Stimulated activated CD4-positive, alpha-beta T cell treated with anti-CD3 and anti-CD28 coated beads, Interleukin-2, amount 100 ng/mL, for 4 hours (primary cell): ENCODE measurements at places on chromosomes 13 and 19.

- DNase-seq: no peak
These were observed 94.3 kb downstream of the NHLRC3 start for GRCh38 chr13:39132286-39133230.

- DNase-seq: no peak
These were observed 118.3 kb upstream of the RNF113B start for GRCh38 chr13:98295371-98295770.

- no peak for DNase-seq
These were observed 12.4 kb upstream of the SIAH3 start for GRCh38 chr13:45863709-45864590.

DNA sequence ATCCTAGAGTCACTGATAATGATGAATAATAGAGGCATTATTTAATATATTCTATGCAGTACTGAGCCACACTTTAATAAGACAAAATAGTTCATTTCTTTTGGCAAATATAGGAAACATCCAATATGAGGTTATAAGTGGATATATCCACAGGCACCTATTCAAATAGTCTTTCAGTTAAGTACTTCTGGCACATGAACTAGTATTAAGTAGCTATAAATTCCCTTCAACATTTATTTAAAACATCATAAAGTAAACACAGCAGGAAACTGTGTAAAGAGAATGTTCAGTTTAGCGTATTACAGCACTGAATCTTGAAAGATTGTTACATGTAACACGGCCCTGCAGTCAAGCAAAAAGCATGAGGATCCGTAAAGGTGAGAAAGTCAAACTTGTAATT lies 463.3 kb upstream of the KLF12 start:
- no peak for DNase-seq

- no peak for DNase-seq
These were observed 99.0 kb upstream of the MRI1 start for GRCh38 chr19:13665125-13665905.

GRCh38 chr13:46496086-46496485 lies 56.9 kb upstream of the LRCH1 start:
- no peak for DNase-seq

GRCh38 chr13:91986761-91987483 lies 588.5 kb downstream of the GPC5 start:
- no peak for DNase-seq

DNA sequence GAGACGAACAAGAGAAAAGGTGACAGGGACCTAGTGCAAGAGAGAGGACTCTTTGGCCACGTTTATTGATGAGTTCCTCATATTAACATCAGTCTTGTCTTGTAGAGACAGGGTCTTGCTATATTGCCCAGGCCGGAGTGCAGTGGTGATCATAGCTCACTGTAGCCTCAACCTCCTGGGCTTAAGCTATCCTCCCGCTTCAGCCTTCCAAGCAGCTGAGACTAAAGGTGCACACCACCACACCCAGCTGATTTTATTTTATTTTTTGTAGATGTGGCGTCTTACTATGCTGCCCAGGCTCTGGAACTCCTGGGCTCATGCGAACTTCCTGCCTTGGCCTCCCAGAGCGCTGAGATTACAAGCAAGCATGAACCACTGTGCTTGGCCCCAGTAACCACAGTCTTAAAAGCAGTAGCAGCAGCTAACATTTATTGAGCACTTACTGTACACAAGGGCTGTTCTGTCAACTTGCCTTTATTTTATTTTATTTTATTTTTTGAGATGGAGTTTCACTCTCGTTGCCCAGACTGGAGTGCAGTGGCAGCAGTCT lies 1.1 kb upstream of the SH2D3A start:
- no peak for DNase-seq

DNA sequence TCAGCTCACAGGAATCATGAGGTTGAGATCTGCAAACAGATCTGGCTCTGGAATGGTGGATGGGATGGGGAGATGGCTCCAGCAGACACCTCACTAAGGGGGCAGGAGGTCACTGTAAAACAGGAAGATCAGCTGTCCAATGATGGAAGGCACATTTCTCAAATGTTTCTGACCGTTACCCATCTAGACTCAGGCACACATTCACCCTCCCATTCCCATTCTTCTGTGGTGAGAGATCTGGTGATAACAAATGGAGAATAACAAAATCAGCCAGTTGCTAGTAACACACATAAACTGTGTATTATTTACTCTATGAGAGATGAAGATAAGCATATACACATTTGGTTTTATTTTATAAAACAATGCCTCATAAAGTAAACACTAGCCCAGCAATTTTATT lies 235.9 kb downstream of the TSHZ3 start:
- no peak for DNase-seq

- DNase-seq: no peak
These were observed 1.6 kb downstream of the ELAVL3 start for GRCh38 chr19:11479090-11479897.

DNA sequence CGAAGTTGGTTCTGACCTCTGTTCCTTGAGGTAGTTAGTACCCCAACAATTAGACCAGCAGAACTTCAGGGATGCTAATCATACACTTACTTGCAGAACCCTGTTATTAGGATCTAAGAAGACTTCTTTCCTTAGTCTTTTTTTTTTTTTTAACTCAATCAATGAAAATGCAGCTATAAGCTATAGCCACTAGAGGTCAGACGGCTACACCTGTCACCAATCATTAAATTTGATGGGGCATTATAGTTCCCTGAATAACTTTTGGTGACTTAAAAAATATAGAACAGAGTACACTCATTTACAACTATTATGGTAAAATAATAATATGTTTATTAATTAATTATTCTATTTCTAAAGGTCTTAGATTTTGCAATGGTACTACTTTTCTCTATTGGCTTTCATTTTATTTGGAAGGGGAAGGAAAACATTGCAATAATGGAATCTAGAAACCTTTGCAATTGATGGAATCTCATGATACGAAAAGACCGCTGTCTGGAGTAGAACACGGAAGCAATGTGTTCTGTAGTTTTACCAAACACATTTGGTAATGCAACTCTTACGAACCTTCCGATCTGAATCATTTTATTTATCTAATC lies 483.2 kb downstream of the DIAPH3 start:
- no peak for DNase-seq

- DNase-seq: no peak
These were observed 2.8 kb downstream of the TYROBP start for GRCh38 chr19:35905178-35905727.
